ENCODE measurements at places on chromosomes 12 and 14.
A peak's percentile ranks its signal among the peaks of the same experiment; 100 is the strongest.

- no peak for DNase-seq
Measured at GRCh38 chr12:90653040-90653439, 301.9 kb downstream of the CCER1 start.

DNA sequence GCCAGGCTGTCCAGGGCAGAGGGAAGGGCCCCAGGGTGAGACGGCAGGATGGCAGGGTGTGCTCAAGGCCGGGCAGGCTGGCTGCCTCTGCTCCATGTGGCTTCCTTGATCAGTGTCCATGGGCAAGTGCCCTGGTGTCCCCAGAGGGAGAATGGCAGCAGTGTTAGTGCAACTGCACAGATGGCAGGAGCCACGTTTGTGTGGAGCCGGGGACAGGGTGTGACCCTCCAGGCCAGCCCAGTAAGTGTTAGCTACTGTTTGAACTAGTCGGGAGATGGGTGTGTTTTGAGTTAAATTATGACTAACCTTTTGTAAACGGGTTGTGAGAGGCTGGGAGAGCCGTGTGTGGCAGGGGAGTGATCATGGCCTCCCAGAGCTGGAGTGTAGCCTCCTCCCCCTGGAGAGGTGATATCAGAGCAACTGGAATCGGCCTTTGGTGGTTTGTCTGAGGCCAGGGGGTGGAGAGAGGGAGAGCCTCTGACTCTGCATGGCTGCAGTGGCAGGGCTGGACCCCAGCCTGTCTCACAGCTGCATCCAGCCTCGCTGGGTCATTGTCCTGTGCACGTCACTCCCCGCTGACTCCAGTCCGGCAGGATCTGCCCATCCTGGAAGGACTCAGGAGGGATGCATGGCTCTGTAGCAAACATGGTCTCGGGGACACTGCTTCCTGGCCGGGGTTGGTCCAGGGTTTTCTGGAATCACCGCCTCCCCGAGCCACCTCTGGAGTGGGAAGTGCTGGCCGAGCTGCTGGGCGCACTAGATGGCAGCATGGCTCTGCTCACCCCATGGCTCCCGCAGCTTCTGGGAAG is 27.8 kb downstream of the AACS start:
- DNase-seq, result no peak

GRCh38 chr14:46769292-46769691 is 117.7 kb upstream of the RPL10L start:
- no peak for DNase-seq

GRCh38 chr12:120067084-120067869 is 49.3 kb downstream of the RAB35 start:
- DNase-seq, result no peak

DNA sequence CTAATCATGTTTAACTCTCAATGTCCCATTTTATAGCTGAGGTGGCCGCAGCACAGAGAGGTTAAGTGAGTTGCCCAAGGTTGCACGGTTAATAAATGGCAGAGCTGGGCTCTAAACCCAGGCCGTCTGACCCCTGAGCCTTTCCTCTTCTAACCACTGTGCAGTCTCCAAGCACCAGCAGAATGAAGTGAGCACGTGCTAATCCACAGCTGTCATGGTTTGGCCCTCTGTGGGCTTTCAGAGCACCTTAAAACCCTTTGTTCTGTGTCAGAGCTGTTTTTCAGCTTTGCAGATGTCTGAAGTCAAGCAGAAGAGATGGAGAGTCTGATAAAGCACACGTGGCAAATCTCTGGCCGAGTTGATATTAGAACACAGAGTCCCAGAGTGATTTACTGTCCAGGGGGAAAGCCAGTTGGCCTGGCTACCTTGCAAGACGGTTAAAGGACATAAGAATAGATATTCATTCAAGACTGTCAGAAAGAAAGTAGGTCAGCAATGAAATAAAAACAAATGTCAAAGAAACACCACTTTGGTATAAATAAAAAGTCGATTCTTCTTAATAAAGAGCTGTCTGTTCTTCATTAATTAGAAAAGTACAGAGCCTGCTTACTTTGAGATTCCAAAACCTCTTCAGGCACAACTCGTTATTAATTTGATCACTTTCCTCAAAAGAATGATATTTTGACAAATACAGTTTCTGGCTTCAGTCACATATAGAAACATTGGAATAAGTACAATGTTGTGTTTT is 107.3 kb downstream of the CRADD start:
- DNase-seq, result peak; percentile 81

DNA sequence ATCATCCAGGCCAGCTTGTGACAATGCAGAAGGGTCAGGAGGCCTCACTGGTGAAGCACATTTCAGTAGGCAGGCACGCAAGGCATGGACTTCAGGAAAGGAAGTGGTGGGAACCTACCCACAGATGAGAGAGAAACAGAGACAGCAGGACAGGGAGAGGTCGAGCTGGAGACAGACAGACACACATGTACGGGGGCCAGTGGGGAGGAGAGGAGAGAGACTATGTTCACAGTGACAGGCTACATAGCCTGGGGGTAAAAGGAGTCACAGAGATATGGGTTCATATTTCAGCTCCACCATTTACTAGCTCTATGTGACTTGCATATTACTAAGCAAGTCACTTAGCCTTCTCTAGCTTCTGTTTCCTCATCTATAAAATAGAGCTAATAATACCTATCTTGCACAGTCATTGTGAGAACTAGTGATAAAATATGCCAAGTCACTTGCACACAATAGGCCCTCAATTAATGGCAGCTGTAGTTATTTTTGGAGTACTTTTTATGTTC is 91.1 kb upstream of the FUT8 start:
- no peak for DNase-seq

DNA sequence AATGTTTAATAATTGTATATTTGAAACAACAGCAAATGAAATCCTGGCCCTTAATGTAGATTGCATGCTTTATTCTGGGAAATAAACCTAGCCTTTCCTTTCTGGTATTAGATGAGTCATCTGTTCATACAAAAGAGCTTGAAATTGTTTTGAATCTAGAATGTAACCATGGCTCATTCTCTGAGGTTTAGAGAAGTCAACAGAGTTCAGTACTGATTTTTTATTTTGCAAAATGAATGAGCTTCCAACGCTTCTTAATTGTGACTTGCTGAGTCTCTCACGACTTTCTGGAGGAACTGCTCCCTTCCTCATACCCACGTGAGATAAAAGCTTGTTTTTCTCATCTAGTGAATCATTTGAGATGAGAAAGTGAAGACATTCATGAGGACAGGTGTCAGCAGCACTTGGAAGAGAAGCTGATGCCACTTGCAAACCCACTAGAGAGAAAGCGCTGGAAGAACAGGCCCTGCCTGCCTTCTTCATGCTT is 509.6 kb downstream of the VRK1 start:
- DNase-seq, result no peak

GRCh38 chr14:65095633-65096205 is 6.6 kb downstream of the MAX start:
- peak; percentile 68 for DNase-seq

DNA sequence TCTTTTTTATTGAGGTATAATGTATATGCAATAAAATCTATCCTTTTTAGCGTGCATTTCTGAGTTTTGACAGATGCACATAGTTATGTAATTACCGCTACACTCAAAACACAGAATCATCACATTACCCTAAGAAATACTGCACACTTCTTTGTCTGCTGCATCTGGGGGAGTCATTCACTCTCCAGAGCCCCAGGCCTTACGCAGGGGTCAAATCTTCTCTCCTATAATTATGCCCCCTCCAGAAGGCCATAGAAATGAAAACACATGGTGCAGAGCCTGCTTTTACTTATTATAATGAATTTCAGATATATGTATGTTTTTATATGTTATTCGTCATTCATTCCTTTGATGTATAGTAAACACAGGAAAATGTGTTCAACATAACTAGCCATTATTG is 296.5 kb upstream of the TMEM132C start:
- DNase-seq, result no peak

- DNase-seq, result no peak
Measured at GRCh38 chr12:48796976-48797375, 8.1 kb upstream of the ADCY6 start.

- no peak for DNase-seq
Measured at GRCh38 chr12:76864791-76865400, 13.9 kb downstream of the CSRP2 start.

DNA sequence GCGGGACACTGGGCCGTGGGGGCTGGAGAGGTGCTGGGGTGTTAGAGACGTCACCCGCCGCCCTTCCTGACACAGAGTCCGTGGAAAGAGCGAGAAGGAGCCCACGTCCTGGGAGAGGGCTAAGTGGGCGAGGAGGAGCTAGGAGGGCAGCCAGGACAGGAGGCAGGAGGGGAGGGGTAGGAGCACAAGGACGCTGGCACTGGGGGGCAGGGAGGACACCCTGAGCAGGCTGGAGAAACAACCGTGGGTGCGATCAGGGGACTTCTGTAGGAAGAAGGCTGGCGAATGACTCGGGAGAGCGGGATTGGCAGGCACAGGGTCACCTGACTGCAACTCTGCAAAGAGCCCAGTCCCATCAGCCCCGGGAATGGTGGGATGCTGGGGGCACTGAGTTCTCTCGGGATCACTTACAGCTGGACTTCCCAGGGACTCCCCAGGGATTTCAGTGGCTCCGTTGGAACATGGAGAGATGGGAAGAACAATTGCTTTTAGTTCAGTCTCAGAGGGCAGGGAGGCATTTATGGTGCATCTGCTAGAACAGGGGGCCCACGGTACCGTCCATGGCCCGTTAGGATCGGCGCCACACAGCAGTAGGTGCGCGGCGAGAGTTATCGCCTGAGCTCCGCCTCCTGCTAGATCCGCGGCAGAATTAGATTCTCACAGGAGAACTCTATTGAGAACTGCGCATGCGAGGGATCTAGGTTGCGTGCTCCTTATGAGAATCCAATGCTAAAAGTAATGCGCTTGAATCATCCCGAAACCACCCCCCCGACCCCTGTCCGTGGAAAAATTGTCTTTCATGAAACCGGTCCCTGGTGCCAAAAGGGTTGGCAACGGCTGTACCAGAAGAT is 24.3 kb downstream of the UBR7 start:
- DNase-seq, result no peak
